SK-N-MC (cell line): ENCODE measurements at places on chromosomes 3 and 15.

GRCh38 chr15:91974321-91974720 lies 120.8 kb downstream of the SLCO3A1 start:
- no peak for DNase-seq

DNA sequence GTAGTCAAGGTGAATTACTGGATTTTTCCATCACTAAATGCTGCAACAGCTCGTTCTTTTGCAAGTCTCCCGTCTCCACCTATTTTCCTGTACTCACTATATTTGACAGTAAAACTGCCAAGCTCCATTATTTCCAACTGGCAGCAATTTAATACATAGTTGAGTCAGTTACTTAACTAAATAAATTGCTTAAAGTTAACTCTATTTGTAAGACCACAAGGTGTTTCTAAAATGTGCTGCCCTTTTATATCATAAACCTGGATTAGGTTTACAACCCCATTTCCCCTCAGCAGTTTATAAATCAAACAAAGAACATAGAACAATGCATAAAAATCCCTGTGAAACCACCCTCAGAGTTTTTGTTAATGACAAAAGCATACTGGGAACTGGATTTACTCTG lies 211.4 kb upstream of the DPH6 start:
- no peak for DNase-seq

DNA sequence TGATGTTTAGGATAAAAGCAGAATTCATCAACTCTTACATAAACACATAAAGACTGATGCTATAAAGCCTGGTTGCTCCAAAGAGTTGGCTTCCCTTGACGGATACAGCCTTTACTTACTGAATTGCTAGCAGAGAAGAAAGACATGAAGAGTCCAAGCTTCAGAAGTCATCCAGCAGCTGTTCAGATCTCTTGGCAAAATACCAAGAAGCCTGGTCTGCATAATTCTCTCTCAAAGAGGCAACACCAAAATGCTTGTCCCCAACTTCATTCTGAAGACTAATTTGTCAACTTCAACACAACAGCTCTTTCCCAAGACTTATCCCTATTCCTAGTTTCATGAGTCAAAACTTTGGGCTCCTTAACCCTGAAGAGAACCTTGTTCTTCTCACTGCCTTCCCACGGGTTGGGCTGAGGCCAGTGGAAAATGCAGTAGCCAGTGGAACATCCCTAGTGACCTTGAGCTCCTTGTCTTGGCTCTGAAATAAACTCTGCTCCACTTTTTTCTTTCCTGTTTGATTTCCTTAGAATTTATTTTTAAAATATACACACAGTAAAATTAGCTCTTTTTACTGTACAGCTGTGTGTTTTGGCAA lies 119.2 kb upstream of the THBS1 start:
- no peak for DNase-seq

- DNase-seq, result no peak
Observed at GRCh38 chr3:50299929-50300680, 900 bp upstream of the HYAL3 start.

GRCh38 chr3:32961189-32961715 lies 9.8 kb downstream of the CCR4 start:
- DNase-seq, result no peak

DNA sequence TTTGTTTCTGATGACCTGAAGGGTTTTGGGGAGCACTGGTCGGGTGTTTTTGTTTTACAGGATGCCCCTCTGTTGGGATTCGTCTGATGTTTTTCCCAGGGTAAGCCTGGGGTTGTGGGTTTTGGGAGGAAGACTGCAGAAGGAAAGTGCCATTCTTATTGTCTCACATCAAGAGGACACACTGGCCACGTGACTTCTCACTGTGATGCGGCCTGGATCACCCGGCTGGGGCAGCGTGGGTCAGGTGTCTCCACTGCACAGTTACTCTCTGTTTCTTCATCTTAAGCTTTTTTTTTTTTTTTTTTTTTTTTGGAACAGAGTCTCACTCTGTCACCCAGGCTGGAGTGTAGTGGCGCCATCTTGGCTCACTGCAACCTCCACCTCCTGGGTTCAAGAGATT lies 120.5 kb downstream of the TMEM266 start:
- no peak for DNase-seq

DNA sequence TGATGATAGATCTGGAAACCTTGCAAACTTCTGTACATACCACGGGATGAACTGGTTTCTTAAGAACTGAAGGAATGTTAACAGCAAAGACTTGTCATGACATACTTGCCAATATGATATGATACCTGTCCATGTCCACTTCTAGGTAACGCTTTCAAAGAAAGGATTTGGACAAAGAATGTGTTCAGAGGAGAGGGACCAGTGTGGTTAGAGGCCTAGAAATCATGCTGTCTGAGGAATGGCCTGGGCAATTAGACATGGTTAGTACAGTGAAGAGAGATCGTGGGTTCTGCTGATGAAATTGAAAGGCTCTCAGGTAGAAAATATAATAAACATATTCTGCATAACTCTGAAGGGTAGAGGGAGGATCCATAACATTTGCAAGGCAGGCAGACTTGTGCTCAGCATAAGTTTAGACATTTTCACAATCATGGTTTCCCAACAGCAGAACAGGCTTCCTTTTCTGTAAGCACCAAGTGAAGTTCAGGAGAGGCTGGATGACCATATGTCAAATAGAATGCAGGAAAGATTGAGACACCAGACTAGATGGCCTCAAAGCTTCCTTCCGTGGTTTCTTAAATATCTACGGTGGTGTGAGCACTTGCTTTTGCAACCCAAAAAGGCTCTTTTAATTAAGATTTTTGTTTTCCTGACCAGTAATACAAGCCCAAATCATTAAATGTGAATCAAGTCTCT lies 39.9 kb downstream of the TGFBR2 start:
- no peak for DNase-seq

DNA sequence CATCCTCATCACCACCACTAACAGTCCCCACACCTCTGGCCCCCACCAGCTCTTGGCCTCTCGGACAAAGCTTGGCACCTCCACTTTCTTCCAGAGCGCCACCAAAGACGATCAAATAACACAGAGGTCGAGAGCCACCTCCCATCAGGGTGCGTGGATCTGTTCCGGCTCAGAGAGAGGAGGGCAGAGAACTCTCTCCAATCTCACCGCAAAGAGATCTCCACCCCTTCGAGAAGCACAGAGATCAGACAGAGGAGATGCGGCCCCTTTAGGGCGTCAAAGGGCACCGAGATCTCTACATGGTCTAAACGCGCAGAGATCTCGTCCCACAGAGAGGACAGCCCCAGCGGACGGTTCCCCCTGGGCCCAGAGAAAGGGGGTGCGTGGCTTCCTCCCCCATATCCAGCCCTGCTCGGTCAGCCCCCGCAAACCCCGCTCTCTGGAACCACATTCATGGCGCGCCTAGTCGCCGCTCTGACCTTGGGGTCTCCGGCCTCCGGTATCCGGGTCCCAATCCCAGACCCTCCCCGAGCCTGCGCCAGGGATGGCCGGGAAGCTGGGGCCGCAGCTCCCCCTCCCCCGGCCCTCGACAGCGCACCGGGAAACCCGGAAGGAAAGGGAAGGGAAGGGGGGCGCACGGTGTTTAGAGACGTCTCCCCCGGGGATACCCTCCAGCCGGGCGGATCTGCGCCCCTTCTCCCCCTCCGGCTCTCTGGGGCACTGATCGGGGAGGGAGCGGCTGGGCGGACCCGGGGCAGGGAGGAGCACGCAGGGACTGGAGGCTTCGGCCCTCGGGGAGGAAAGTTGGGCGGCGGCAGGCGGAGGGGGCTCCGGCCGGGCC lies 608 bp downstream of the SCN5A start:
- DNase-seq, result no peak

DNA sequence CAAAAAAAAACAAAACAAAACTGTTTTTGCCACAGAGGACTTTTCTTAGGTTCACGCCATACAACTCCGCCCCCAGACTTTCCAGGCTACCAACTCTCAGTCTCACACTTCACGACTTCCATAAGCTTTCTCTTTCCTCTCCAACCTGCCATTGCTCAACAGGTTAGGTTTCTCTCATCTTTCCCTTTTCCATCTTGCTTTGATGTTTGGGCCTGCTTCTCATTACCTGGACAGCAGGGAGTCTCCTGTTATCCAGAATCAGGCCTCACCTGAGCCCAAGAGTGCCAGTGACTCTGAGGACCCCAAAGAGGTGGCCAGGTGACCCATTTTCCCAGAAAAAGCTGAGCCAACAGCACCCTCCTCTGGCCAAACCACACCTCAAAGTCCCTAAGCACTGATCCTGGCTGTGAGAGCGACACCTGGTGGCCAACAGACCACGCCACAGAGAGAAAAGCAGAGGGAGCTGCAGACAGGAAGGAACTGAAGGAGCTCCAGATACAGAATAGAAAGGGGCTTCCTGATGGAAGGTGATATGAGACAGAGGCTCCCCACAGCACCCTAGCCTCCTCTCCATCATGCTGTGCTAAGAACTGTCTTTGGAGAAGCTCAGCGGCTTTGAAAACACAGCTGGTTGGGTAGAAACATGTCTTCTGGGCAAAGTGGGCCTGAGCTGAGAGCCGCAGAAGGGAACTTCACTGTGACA lies 4.0 kb downstream of the CCDC51 start:
- DNase-seq, result peak; percentile 39

DNA sequence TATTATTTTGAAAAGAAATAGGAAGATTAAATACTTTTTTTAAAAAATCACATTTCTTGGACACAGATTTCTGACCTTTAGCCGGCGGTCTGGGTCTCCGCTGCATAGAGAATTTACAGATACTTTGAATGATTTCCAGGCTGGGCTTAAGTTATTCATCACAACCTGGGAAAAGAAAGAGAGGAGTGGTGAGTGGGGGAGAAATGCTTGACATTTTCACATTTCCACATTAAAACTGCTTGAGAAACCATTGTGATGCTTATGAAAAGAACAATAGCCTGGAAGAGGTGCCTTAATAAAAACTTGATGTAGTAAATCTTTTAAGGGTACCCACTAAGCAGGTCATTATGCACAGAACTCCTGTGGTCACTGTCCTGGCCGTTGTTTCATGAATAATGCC lies 166.8 kb upstream of the MRPL3 start:
- no peak for DNase-seq

GRCh38 chr15:84611631-84612030 lies 10.8 kb downstream of the ZSCAN2 start:
- DNase-seq, result no peak

DNA sequence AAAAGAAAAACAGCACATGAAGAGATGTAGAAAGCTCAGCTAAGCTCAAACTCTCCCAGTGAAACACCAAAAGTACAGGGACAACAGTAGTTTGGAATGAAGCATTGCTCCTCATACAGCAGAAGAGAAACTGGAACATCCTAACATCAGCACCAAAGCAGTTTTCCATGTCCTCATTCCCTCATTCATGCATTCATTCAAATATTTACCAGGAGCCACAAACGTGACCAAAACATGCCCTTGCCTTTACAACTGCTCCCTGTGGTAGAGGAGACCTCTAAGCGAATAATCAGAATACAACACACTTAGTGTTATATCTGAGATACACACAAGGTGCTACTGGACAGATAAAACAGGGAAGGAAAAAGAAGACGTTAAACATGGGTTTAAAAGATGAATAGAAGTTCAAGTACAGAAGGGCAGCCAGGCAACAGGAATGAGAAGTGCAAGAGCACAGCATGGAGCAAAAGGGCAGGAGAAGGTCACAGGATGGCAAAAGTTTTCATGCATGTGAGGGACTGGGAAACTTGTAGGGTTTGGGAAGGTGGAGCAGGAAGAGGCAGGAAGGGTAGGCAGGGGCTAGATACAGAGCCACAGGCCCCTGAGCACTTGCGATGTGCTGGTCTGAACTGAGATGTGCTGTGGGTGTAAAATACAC lies 58.5 kb upstream of the LMCD1 start:
- DNase-seq, result no peak

DNA sequence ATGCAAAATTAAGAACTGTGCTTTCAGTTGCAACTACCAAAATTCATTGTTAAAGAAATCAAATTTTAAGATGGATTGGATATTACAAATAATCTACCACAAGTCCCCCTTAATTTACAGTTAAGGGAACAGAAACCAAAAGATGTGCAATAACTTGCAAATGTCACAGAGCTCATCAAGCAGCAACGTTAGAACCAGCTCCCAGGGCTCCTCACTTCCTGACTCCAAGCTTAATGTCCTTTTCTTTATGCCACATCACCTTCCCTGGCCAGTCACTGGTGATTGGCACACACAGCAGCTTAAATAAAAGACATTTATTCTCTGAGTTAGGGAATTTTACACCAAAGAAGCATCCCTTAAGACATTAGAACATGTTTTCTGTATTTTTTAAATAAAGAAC lies 159.7 kb downstream of the RSL24D1 start:
- DNase-seq, result no peak

- DNase-seq, result no peak
Observed at GRCh38 chr3:21665444-21666100, 85.4 kb downstream of the ZNF385D start.

GRCh38 chr15:31344823-31345605 lies 18.4 kb downstream of the KLF13 start:
- DNase-seq, result no peak

DNA sequence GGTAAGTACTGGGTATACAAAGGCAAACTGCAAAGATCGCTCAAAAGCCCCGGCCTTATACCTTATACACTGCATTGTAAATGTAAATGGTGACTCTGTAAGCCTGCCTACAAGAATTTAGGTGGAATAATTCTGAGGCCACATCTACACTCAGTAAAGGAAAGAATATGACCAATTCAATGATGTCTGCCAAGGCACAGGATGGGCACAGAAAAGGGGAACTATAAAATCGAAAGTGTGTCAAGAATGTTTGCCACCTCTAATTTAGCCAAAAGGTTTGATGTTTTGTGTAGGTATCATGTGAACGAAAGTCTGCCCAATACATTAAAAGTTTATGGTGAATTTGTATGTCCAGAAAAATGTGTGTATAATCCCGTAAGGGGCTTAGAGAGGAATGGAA lies 96.1 kb downstream of the FOXP1 start:
- no peak for DNase-seq

DNA sequence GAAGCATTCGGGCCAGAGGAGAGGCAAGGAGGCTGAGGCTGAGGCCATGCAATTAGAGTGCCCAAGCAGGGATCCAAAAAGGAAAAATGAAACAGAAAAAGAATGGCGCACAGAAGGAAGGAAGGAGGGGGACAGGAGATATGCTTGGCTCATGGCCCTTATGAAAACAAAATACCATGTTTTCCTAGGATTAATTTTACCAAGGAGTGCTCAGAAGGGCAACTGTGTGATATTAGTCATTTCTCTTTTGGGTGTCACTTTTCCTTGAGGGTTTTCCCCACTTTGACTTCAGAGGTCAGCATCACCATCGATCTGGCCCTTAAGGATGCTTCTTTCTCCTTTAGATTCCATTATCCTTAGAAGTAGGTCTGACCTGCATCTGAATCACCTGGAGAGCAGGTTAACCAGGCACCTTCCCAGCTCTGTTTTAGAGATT lies 1.4 kb downstream of the PARP14 start:
- DNase-seq, result no peak

- DNase-seq, result no peak
Observed at GRCh38 chr3:177193688-177194268, 3.5 kb downstream of the TBL1XR1 start.

DNA sequence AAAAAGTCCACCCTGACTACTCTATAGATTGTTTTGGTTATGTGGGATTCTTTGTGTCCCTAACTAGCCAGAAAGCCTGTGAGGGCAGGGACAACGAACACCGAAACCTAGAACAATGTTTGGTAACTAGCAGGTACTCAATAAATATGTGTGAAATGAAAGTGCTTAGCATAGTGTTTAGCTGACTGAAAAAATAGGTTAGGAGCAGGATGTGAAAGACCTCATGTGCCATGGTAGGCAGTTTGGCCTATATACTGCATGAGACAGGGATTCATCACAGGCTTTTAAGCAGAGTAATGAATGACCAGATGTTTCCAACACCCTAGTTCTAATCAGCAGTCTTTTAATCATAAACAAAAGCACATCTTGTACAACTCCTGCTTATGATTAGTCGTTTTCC lies 64.2 kb downstream of the MYO5A start:
- DNase-seq, result no peak

- peak; percentile 47 for DNase-seq
Observed at GRCh38 chr15:40217166-40217824, 21.6 kb upstream of the PAK6 start.
